ENCODE measurements at places on chromosomes 1 and 21.

- no peak for DNase-seq
These were observed 17.3 kb downstream of the DDR2 start for GRCh38 chr1:162649583-162649982.

- DNase-seq: no peak
These were observed 48.5 kb downstream of the FH start for GRCh38 chr1:241470908-241471590.

- DNase-seq: peak; percentile 44
These were observed 85.4 kb upstream of the OLIG2 start for GRCh38 chr21:32940079-32941014.

GRCh38 chr1:185672719-185673360 is 61.4 kb upstream of the HMCN1 start:
- no peak for DNase-seq

GRCh38 chr1:82445132-82445531 is 644.4 kb downstream of the ADGRL2 start:
- no peak for DNase-seq

GRCh38 chr1:201732351-201732750 is 96.6 kb upstream of the IPO9 start:
- DNase-seq: no peak

- no peak for DNase-seq
These were observed 56.9 kb upstream of the IVNS1ABP start for GRCh38 chr1:185373813-185374529.

DNA sequence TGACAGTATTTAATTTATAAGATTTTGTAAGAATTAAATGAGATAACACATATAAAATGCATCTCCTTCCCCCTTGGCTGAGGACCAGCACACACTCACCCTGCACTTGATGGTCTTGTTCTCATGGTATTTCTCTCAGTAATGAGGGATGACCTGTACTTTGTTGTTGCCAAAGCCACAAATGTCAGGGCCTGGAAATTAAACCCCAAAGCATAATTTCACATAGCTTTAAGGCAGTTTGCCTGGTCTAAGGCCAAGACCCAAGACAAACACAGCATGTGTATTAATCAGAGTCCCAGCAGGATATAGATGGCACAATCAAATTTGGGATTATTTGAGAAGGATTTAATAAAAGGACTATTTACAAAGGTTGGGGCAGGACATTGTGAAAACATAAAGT is 48.6 kb upstream of the EPS15 start:
- DNase-seq: peak; percentile 32

DNA sequence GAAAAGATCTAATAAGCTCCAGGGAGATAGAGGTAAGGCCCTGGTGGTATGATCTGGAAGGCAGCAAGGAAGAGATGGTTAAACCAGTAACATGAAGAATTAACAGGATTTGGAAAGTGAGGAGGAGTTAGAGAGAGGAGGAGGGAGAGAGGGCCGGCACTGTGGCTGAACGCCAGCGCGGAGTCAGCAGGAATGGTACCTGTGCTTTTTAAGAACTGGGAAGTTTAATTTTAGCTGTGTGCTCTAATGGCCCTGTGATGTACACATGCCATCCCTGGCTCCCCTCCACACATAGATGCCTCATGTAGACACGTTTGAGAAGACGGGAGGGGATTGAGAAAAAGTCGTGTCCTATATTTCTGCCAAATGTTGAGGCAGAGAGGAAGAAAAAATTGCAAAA is 13.8 kb upstream of the AVPR1B start:
- DNase-seq: no peak

- no peak for DNase-seq
These were observed 61.2 kb downstream of the NRIP1 start for GRCh38 chr21:15003463-15004135.

- peak; percentile 41 for DNase-seq
These were observed 58.9 kb upstream of the CTTNBP2NL start for GRCh38 chr1:112337028-112337531.

DNA sequence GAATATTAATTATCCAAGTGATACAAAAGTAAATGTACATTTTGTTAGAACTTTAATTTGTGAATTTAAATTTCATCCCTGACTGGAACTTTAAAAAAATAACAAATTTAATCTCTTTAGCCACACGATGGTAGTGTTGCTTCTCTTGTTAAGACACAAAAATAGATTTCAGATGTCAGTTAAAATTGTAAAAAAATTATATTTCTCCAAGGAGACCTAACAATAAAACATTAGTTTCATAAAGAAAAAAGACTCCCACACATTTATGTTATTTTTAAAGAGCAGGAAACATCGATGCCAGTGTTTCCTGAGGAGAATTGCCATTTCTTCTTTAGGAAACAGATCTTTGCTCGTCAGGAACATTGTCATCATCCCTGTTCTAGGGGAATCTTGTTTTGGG is 74.0 kb upstream of the DEPDC1 start:
- no peak for DNase-seq

DNA sequence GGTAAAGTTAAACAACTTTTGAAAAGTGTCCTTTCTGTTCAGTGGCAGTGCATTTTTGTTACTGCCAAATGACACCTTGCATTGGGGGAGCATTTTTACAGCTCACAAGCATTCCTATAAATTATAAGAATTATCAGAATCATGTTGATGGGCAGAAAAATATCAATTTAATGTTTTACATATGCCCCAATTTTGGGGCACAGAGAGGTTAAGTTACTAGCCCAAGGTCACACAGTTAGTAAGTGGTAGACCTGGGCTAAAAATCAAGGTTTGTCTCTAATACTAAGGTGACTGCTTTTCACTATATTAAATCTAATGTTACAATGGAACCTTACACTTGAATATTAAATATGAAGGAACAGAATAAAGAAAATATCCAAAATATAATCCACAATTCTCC is 180.1 kb upstream of the IVNS1ABP start:
- DNase-seq: no peak

- DNase-seq: no peak
These were observed 595.5 kb upstream of the CHRM3 start for GRCh38 chr1:238790882-238791281.

DNA sequence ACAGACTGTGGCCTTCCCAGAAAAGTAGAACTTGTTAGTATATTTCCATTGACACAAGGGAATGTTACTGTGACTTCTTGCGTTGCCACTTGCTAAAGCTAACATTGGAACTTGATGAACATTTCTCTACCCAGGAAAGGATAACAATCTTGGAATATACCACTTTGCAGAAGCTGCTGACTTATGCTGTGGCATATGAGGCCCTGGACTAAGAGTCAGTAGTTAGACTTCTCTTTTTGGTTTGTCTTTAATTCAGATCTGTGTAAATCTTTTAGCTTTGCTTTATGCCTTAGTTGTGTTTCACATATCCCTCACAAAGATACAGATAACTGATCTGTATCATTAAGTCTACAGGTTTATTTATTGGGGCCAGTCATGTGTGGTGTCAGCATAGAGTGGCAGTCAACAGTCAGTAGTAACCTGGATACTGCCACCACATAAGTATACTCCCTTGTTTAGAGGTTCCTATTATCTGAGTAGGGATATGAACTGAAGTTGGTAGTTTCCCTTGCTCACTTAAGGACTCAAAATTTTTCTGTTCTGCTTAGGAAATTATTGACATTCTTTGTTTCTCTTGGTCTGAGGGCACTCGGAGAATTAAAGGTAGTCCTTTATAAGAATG is 14.7 kb downstream of the RNF2 start:
- DNase-seq: no peak

GRCh38 chr1:4380564-4381168 is 273.7 kb upstream of the AJAP1 start:
- DNase-seq: peak; percentile 29

DNA sequence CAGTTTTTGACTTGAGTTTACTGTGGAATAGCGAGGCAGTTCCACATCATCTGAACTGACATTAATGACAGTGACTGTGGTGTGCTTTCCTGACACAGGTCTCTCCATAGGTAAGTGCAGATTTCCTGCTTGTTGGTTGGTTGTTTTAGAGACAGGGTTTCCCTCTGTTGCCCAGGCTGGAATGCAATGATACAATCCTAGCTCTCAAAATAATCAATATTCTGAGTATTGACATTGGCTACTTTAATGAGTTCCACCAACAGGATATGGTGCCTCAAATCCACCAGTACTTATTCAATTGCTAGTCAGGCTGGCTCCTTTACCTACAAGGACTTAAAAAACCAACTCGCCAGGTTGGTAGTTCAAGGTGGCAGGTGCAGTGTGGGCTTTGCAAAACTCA is 63.8 kb downstream of the CLSTN1 start:
- no peak for DNase-seq

GRCh38 chr1:183864611-183865010 is 59.7 kb downstream of the RGL1 start:
- no peak for DNase-seq

- DNase-seq: no peak
These were observed 4.1 kb upstream of the TTLL10 start for GRCh38 chr1:1169429-1170214.

DNA sequence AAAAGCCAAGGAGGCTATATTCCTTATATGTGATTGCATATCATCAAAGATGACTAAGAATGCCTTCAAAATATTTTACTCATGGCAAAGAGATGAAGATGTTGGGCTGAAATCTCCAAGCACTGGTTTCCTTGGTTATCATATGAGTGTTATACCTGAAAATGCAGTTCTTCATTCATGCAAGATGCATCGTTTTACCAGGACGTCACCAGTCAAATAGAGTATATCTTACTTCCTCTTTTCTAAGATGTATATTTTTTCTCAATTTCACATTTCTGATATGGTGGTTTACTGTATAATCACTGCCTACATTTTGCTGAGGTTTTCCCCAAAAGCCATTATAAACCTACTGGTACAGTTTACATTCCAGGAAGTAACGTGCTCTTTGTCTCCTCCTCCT is 1085.7 kb downstream of the NCAM2 start:
- no peak for DNase-seq

- DNase-seq: no peak
These were observed 24.6 kb downstream of the MIXL1 start for GRCh38 chr1:226248091-226248490.

DNA sequence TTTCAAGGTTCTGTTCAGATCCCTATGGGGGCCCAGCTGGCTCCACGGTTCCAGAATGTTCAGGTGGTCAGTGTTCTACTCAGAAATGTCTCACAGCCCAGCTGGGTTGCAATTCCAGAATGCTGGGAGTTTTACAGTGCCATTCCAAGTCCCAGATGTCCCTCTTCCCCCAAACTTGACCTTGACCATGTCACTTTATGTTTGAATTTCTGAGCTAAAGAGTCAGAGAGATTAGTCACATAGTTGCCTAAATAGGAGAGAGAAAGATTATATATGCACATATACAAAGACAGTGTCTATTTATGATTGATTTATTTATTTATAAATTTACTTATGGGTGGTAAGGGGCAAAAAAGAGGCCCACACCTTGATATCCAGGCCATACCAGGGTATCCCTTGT is 2.5 kb downstream of the GPR3 start:
- no peak for DNase-seq

GRCh38 chr1:109186733-109187086 is 27.0 kb upstream of the SARS1 start:
- no peak for DNase-seq

GRCh38 chr1:30417701-30418046 is 305.7 kb downstream of the MATN1 start:
- DNase-seq: no peak

DNA sequence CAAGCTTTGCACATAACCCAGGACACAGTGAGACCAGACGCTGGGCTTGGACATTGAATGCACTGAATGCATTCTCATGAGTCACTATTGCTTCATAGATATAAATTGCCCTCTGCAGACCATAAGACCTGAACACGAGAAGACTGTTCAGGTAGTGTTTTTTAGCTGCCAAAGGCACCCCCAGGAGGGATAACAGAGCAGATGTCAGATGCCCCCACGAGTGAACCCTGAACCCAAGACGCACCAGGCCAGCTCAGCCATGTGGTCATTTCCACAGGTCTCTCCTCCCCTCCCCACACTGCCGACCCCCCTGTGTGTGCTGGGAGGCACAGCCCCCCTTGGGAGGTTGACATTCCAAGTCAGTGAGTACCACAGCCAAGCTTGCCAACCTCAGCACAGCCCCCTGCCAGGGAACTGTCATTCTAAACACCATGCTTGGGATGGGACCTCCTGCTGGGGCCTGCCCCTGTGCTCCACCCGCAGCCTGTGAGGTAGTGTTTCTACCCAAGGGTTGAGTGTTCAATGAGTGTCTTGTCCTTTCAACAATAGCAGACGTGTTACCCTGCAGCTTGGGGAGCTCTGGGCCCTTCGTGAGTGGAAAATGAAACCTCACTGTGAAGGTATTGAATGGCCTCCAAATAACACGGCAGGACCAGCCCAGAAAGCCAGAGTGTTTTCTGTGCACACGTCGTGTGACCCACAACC is 68.2 kb downstream of the PSMG1 start:
- no peak for DNase-seq

DNA sequence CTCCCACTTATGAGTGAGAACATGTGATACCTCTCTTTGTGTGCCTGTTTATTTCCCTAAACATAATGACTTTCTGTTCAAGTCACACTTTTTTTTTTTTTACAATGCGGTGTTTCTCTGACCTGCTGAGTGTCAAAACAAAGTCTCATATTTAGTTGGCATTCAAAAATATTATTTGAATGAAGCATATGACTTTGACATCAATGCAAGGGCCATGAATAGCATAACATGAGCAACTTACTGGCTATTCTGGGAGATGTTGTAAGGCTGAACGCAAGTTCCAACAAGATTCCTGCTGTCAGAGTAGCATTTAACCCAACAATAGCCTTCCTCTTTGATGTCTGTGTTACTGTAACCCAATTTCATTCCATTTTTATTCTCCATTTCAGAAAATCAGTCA is 2.0 kb upstream of the KRTAP19-1 start:
- peak; percentile 23 for DNase-seq

DNA sequence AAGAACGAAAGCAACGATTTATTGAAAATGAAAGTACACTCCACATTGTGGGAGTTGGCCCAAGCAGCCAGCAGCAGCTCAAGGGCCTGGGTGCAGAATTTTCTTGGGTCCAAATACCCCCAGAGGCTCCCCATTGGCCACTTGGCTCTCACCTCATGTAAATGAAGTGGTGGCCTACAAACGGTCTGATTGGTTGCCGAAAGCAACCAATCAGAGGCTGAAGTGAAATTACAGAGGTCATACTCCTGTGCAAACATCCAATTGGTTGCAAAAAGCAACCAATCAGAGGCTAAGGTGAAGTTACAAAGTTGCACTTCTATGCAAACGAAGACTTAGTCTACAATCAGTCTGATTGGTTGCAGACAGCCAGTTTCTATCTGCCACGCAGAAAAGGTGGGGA is 31.9 kb downstream of the FAM163A start:
- no peak for DNase-seq

- DNase-seq: no peak
These were observed 365.5 kb downstream of the KCTD3 start for GRCh38 chr1:215932558-215932957.
